ENCODE measurements at places on chromosomes 12 and 14. TPM values are rescaled to one million over a fixed set of nuclear protein-coding genes. Genes with fewer than 3 reads are reported as not detected.

The AQP6 gene
- total RNA-seq, result 0.79 TPM

The ANO4 gene
- total RNA-seq, result not detected

The CLEC4D gene
- not detected for total RNA-seq

The IAPP gene
- total RNA-seq, result not detected

The DPF3 gene
- 3.1 TPM for total RNA-seq

- no peak for DNase-seq
Measured at GRCh38 chr12:52798003-52798670, 2.2 kb upstream of the KRT3 start.

- DNase-seq, result no peak
Measured at GRCh38 chr12:638953-639557, 24.2 kb downstream of the NINJ2 start.

- no peak for DNase-seq
Measured at GRCh38 chr12:144650-145284, 69.2 kb downstream of the SLC6A12 start.
